ENCODE measurements at places on chromosomes 4 and X.
A peak's percentile ranks its signal among the peaks of the same experiment; 100 is the strongest.

DNA sequence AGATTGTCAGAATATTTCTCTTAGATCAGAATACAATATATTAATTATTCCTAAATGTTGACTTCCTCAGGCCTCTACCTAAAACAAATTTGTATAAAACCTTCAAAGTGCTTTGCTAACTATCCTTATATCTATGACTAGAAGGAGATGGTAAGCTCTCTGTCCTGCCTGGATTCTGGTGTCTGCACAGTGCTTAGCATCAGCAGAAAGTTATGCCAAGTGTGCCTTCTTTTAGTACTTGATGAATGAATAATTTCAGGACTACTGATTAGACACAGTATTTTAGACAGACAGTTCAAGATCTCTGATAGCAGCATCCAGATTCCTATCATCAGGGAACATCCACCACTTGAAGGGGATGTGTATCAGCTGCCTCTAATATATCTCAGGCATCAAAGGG, 242.4 kb upstream of the TLL1 start:
- DNase-seq = no peak

DNA sequence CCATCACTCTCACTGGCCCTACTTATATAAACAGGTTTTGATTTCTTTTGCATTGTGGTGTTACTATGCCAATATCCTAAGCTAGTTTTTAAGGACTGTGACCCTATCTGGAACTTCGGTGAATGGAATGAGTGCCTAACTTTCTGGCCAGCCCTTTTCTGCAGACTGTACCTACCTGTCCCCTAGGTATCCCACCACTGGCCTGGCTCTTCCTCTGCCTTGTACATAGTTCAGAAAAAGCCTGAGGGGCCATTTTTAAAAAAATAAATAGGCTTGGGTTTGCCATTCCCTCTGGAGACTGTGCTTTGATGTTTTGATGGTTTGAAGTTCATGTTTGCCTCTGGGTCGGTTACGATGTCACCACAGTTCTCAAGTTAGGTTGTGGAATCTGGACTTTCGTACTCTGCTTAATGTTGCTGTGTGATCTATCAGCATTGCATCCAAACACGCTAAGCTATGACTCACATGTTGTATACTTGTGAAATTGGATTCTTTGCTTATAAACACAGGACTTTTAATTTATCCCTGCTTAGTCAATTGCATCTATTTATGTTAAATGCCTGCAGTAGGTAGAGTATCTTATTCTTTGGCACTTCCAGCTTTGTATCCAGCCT, 182.0 kb downstream of the ANKRD50 start:
- DNase-seq = no peak

- no peak for DNase-seq
Measured at GRCh38 chrX:10615931-10616774, 4.2 kb downstream of the MID1 start.

DNA sequence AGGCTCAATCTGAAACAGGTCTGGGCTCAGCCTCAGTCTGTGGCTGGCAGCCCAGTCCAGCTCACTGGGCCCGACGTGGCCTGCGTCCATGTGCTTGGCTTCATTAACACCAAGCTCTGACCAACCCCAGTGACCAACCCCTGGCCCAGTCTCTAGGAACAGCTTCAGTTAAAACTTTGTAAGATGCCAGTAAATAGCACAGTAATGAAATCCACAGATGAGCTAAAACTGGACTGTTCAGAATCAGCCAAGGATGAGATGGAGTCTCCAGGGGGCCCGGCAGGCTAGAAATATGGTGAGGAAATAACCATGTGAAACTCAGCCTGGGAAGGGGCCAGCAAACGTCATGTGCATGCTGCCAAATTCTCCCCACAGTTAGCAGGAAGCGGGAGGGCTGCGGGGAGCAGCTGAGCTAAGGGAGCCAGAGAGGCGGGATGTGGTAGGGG, 37.1 kb upstream of the XPNPEP2 start:
- no peak for DNase-seq

- DNase-seq = no peak
Measured at GRCh38 chr4:31290836-31291235, 570.7 kb downstream of the PCDH7 start.

- DNase-seq = no peak
Measured at GRCh38 chr4:138761638-138762220, 253.9 kb upstream of the NOCT start.

DNA sequence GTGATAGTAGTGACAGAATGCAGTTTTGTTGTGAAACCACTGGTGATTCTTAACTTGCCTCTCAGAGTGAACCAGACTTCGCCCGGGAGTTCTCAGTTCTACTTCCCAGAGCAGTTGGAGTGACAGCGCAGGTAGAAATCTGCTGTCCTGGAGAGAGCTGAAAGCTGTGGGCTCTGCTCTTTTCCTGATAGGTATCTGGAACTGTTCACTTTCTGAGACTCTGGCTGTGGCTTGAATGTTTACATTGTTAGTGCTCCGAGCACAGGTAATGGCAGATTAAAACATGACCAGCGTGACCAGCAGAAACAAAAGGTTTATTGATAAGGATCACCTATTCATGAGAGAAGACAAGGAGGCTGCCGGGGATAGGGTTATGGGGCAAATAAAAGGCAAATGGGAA, 360.7 kb downstream of the BMPR1B start:
- DNase-seq = no peak

DNA sequence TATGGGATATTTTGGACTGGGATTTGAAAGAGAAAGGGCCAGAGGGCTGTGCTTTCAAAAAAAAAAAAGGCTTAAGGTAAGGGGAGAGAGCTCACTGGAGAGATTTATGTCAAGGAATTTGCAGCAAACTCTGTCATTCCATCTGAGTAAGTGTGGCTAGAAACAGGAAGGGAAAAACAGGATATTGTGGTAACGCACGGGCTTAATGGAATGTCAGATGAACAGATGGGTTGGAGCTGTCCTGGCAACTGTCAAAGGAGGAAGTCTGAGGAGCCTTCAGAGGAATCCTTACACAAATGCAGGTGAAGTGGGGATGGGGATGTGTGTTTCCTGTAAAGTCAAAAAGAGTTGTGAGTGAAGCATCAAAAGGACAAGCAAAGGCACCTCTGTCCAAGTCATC, 15.1 kb upstream of the NKX3-2 start:
- DNase-seq = no peak

GRCh38 chr4:66298569-66298968, 628.3 kb upstream of the EPHA5 start:
- no peak for DNase-seq

DNA sequence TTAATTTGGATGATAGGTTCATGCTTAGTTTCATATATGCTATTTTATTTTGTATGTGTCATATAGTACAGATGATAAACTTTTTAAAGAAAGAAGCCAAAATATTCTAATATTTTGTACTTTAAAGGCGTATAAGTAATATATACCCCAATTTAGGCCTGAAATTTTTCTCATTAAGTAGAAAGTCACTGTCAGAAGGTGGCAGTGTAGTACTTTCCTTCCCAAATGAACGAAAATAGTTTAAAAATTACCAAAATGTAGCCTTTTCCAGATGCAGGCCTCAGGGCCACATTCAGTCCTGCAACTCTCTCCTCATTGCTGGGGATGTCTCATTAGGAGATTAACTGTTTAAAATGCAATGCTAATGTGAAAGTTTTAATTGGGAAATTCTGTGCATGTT, 1263.6 kb downstream of the C4orf33 start:
- DNase-seq = no peak

- no peak for DNase-seq
Measured at GRCh38 chrX:40205471-40205870, 107.7 kb upstream of the BCOR start.

GRCh38 chr4:142353149-142353738, 492.9 kb downstream of the INPP4B start:
- DNase-seq = no peak

GRCh38 chr4:152094970-152095700, 334.3 kb upstream of the GATB start:
- no peak for DNase-seq

DNA sequence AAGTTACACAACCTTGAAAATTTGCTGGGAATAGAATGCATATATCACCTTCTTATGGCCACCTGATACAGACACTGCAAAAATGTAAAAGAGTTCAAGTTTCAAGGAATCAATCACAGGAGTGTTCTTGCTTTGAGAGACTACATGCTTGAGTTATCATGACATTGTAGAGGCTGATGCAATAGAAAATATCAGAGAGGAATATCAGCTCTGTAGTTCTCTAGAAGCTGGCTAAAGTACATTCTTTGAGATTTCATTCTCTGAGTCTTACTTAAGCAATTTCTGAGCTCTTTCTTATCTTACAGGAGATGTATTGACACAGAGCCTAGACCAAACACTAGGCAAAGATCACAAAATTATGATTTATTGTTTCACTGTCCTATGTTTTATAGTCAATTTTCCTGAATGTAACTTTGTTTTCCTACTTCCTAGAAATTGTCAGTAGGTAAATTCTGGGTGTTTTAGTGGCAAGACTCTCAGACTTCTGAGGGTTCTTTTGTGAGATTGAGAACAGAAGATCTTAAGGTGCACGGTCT, 152.1 kb upstream of the HPGD start:
- no peak for DNase-seq

- DNase-seq = peak; percentile 25
Measured at GRCh38 chrX:133921764-133922389, 63.5 kb downstream of the GPC3 start.

- DNase-seq = no peak
Measured at GRCh38 chr4:38668203-38668971, 4.4 kb downstream of the KLF3 start.

GRCh38 chrX:63354484-63354883, 3.4 kb upstream of the SPIN4 start:
- DNase-seq = no peak

DNA sequence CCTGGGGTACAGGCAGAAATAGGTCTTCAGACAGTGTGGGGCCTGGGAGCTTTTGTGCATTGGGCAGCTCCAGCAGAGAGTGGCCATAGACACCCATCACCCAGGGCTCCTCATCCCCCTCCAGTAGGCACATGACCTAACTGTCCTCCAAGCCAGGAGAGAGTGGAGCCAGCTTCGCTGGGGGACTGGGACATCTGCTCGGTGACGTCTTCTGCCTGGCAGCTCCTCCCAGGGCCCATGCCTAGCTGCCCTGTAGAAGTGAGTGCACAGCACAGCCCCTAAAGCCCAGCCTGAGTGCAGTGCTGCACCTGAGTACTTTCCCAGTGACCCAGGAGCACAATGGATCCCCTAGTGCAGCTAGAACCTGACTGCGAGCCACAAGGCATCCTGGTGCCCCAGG, 279.7 kb upstream of the SLC7A11 start:
- DNase-seq = no peak

GRCh38 chr4:177455561-177455970, 13.3 kb upstream of the AGA start:
- no peak for DNase-seq

- no peak for DNase-seq
Measured at GRCh38 chrX:21723084-21723483, 34.8 kb downstream of the SMPX start.

GRCh38 chr4:89915937-89916336, 21.3 kb downstream of the MMRN1 start:
- no peak for DNase-seq

- no peak for DNase-seq
Measured at GRCh38 chrX:38799995-38800580, 1.2 kb upstream of the MID1IP1 start.

- DNase-seq = no peak
Measured at GRCh38 chr4:150510176-150510865, 71.6 kb upstream of the MAB21L2 start.

Measured in stimulated activated CD4-positive, alpha-beta T cell treated with anti-CD3 and anti-CD28 coated beads, Interleukin-2, amount 100 ng/mL, for 24 hours (primary cell).